Kidney capillary endothelial cell (primary cell): ENCODE measurements at places on chromosomes 5 and 9.

DNA sequence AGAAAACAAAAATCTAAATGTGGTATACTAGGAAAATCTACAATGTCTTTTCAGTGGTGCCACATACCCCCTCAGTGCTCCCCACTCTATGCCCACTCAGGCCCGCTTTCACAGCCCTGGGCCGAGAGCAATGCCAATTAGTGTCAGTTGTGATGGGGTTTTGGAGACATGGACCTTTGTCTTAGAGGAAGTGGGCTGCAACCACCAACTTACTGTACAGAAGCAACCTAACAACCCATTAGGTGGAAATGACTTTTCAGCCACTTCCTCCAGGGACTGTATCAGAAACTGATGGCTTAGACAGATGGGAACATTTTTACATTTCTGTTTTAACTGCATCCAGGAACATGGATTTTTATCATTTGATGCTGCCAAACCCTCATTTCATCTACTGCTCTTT lies 268.0 kb downstream of the BNC2 start:
- DNase-seq, result no peak

GRCh38 chr9:125360601-125361000 lies 99.0 kb downstream of the GAPVD1 start:
- no peak for DNase-seq

DNA sequence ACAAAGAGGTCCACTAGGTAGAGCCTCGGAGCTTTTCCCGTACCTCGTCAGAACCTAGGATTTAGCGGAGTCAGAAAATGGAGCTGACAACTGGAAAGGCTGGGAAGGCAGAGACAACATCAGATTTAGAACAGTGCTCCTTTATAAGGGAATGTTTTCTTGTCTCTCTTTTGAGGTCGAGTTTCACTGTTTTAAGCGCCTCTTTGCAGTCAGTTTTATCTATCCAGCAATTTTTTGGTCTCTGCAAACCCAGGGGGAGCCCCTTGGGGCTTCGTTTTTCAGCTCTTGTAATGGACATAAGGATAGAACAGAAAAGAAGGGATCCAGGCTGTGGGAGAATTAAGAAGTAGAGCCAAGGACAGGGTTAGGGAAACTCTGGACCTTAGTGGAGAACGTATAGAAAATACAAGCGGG lies 80.5 kb downstream of the FNBP1 start:
- no peak for DNase-seq

DNA sequence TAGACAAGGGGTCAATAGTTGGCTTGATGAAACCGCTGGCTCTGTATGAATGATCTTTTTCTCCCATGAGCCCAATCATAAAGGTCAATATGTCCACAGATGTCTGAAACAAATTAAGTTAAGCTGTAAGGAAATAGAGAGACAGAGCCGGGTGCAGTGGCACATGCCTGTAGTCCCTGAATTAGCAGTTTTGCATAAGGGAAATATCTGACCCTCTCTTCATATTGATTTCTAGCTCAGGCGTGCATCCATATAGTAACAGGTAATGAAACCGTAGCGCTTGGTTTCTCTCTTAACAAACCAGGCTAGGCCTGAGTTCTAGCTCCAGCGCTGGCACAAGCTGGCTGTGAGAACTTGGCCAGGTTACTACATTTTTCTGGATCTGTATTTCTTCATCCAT lies 118.1 kb upstream of the ERCC6L2 start:
- DNase-seq, result no peak

DNA sequence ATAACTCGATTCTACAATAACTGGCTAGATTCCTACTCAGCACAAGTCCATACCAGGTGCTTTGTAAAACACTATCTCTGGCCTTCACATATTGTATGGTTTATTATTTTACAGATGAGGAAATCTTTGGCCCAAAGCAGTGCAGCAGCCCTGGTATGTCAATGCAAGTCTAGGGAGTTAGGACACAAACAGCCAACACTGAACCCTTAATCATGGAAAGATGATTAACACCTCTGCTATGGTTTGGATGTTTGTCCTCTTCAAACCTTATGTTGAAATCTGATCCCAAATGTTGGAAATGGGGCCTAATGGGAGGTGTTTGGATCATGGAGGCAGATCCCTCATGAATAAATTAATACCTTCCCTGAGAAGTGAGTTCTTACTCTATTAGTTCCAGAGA lies 76.6 kb downstream of the MAPKAP1 start:
- DNase-seq, result no peak

GRCh38 chr9:69888856-69889585 lies 68.4 kb downstream of the CFAP95 start:
- no peak for DNase-seq

DNA sequence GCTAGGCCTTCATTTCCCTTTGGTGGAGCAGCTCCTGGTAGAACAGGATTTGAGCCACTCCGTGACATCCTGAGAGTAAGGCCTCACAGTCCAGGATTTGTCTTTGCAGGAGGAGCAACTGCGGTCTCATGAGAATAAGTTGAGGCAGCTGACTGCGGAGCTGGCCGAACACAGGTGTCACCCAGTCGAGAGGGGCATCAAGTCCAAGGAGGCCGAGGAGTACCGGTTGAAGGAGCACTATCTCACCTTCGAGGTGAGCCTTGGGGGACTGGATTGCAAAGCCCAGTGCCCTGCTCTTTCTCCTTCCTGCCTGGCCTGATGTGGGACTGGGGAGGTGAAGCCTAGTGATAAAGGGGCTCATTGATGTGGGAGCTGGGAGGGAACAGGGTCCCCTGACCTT lies 44.3 kb downstream of the PSD2 start:
- no peak for DNase-seq

DNA sequence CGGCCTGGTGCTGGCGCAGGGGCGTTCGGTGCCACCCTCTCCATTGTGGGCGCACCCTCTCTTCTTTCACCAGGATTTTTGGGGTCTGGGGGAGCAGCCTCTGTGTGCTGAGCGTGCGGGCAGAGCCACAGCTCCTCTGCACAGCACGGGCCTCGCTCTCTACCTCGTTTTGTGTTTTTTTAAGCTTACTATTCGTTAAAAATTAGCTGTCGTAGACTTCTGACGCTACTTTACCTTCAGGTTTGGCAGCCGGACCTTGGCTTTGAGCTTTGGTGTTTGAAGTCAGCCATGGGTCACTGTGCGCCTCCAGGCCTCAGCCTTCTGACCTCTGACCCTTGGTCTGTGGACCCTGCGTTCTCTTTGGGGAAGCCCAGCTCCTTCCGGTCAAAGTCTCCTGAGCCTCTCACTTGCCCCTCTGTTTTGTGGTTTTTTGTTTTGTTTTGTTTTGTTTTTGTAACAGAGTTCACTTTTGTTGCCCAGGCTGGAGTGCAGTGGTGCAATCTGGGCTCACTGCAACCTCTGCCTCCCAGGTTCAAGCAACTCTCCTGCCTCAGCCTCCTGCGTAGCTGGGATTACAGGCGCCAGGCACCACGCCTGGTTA lies 88.2 kb upstream of the CACNA1B start:
- DNase-seq, result no peak

- peak; percentile 66 for DNase-seq
Measured at GRCh38 chr5:60334281-60334713, 365.7 kb downstream of the DEPDC1B start.

DNA sequence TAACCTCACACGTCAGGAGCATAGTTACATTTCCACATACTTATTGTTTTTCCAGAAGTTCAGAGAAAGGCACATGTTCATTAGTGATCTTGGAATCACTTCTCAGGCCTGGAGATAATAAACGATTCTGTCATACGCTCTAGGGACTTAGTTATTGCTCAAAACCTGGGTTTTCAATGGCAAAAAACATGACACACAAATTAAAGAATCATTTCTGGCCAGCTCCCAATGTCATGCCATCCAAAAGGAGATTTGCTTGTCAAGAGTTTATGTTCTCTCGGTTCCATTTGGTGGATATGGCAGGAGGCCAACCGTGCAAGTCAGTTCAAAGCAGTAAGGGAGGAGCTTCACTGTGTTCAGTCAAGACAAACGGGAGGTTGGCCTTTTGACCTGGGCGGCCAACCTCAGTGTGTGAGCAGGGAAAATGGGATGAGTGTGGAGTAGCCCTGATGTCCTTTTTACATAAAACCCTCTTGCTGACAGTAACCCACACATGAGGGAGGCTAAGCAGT lies 123.4 kb downstream of the NXNL2 start:
- DNase-seq, result no peak

DNA sequence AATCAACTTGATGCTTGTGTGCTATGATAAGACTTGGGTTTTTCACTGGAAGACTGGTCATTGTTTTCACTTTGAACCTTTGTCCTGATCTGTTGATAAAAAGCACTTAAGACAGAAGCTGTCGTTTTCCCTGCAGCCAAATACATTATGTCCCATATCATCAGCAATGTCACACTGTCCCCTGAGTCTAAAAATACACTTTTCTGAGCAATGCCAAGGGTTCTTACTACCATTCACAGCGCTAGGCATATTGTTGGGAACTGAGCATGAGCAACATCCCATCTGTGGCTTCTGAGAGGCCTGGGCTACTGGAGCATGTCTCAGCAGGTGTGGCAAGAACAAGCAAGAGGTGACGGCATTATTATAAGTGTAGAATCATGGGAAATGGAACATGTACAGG lies 81.8 kb downstream of the SEMA6A start:
- no peak for DNase-seq

GRCh38 chr5:159511570-159511969 lies 181.3 kb upstream of the IL12B start:
- DNase-seq, result no peak

DNA sequence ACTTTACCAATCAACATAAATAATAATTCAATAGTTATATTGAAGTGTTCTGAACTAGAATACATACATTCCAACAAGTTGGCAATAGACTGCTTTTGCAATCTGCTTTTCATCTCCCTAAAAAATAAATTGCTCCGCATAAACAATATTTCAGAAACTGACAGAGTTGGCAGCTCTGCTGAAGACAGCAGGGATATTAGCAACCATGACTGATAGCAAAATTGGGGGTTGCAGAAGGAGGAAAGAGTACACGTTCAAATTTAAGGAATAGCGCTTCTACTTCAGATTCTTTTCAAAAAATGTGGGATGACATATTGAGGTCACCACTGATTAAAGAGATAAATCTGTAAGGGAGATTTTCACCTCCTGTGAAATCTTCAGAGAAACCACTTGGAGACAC lies 521.2 kb downstream of the DTWD2 start:
- DNase-seq, result no peak

DNA sequence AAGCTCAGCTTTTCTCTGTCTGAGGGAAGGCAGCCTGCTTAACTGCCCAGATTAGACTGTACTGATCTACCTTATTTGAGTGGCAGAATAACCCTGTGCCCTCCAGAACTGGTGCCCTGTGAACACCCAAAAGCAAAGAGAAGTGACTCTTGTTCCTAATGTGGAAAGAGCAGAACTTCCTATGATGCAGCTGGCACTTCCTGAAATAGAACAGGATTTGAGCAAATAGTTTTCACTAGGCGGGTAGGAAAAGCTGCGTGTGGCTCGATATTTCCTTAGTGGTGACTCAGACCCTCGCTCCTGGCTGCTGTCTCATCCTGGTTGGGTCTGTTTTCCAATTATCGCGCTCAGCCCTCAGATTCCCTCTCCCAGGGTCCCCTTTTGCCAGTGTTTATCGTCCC lies 89.9 kb downstream of the SH3TC2 start:
- DNase-seq, result peak; percentile 94

- no peak for DNase-seq
Measured at GRCh38 chr5:5360941-5361520, 61.4 kb upstream of the ICE1 start.

- no peak for DNase-seq
Measured at GRCh38 chr9:110555551-110556331, 23.8 kb downstream of the SVEP1 start.

DNA sequence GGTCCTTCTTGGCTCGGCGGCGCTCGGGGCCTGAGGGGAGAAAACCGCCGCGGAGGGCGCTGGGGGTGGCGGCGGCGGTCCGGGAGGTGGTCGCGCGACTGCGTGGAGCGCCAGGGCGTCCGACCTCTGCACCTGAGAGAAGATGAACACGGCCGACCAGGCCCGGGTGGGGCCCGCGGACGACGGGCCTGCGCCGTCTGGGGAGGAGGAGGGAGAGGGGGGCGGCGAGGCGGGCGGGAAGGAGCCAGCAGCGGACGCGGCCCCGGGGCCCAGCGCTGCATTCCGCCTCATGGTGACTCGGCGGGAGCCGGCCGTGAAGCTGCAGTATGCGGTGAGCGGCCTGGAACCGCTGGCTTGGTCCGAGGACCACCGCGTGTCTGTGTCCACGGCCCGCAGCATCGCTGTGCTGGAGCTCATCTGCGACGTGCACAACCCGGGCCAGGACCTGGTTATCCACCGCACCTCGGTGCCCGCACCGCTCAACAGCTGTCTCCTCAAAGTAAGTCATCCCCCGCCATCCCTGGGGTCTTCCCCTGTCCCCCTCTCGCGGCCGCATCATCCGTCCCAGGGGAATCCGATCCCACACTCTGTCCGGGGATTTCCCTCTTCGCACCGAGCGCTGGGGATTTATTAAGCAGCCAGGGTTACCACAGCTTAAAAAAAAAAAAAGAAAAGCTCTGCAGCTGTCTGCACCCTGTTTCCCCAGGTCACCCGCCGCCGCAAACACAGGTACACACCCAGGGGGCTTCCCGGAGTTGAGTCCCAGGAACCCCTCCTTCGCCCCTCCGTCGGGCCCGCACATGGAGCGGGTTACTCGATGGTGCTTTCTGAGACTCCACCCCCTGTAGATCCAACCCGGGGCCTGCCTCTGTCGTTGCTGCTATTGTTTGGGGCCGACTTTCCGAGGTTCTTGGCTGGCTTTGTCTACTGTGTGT lies at the start of gene GTF3C4:
TSS of gene GTF3C4 (plus strand) at position 8 of the 935 bp plus-strand sequence. CDS start at position 143, 135 bp downstream.
- DNase-seq, result peak; percentile 17

DNA sequence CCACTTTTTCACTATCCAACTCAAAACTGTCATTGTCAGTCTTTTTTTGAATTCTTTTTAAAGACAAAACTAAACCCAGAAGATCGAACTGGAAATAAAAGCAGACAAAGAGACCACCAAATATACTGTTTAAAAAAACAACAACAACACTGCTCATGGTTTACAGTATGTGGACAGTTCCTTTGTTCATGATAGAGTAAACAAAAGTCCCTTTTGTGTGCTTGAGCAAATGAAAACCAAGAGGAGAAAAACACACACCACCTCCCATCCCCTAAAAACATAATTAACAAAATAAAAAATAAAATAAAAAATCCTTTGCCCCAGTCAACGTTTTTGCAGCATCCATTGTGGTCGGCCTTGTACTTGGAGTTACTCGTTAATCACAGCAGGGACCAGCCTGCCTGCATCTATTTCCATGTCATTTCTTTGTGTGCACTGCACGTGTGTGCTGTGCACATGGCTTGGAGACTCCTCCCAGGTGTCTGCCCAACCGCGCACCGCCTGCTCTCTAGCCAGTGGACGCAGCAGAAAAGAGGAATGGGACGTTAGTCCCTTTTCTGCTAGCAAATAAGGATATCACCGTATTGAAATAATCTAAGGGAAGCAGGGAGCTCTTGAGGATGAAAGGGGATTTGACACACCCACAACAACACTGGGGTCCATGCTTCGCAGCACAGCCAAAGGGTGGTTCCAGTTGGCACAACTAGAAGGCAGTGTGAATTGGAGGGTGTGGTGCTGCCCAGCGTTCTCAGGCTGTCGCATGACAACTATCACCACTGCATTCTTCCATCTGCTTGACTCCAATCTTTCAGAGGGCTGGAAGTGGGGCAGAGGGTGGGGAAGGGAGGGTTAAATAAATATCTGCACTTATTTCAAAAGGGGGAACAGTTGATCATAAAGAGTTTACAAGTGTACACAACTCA lies 130.0 kb downstream of the SEMA6A start:
- DNase-seq, result no peak
